Left lung (tissue), 14 donors: ENCODE measurements at places on chromosomes 7 and 10. TPM values are rescaled to one million over a fixed set of nuclear protein-coding genes. Genes with fewer than 3 reads are reported as not detected.

CXCL12 gene
- 185 TPM for polyA plus RNA-seq

CACNB2 gene
- 11.9 TPM for polyA plus RNA-seq

SPDYE8 gene
- 0.88 TPM for polyA plus RNA-seq

UNCX gene
- polyA plus RNA-seq: 0.10 TPM

GIGYF1 gene
- polyA plus RNA-seq: 53.4 TPM

ZNF467 gene
- 23.9 TPM for polyA plus RNA-seq

MYL10 gene
- polyA plus RNA-seq: not detected

CYP3A5 gene
- polyA plus RNA-seq: 28.7 TPM

DOCK1 gene
- polyA plus RNA-seq: 73.4 TPM

DNMBP gene
- polyA plus RNA-seq: 43.9 TPM

PNLIPRP1 gene
- polyA plus RNA-seq: 0.15 TPM

EN2 gene
- polyA plus RNA-seq: not detected

DLG5 gene
- polyA plus RNA-seq: 52.9 TPM

- DNase-seq: no peak
Measured at GRCh38 chr7:50851451-50851850, 68.8 kb upstream of the GRB10 start.

DNA sequence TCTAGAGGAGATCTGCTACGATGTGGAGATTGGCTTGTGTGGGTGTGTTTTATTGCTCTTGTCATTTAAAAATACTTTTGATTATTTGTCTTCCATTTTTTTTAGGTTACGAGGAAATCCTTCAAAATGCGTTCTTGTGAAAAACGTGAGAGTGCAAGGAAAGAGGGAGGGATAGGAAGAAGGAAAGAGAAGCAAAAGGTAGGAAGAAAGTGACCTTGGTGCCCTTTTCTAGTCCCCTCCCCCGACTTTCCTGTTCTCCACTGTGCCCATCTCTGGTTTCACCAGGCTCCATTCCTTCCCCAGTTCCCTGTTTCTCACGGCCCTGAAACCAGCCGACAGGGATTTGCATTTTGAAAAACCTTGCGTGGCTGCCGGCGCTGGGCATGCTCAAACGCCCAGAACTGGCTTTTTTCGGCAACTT lies 506 bp upstream of the GNAI1 start:
- no peak for DNase-seq

- no peak for DNase-seq
Measured at GRCh38 chr7:132225216-132226030, 350.8 kb downstream of the PLXNA4 start.

GRCh38 chr7:151115836-151116418 lies 29.7 kb downstream of the AGAP3 start:
- DNase-seq: peak; percentile 80

- no peak for DNase-seq
Measured at GRCh38 chr7:116990056-116990455, 36.8 kb downstream of the ST7 start.

- DNase-seq: no peak
Measured at GRCh38 chr7:156722043-156722826, 81.7 kb downstream of the RNF32 start.

DNA sequence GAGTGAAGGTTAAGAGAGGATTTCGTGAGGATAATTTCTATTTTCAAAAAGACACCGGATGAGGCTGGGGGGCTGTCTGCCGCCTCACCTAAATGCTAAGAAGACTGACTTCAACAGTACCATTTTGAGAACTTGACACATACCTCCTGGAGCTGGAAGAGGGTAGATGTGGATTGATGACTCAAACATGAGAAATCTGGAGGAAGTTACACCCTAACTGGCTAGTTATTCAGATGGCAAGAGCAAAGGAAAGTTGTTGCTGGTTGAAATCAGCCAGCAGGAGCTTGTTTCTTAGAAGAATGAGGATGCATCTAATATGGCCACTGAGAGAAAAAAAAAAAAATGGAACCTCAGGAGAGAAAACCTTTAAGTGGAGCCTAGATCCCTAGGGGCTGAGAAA lies 76.2 kb upstream of the KIAA1217 start:
- no peak for DNase-seq

DNA sequence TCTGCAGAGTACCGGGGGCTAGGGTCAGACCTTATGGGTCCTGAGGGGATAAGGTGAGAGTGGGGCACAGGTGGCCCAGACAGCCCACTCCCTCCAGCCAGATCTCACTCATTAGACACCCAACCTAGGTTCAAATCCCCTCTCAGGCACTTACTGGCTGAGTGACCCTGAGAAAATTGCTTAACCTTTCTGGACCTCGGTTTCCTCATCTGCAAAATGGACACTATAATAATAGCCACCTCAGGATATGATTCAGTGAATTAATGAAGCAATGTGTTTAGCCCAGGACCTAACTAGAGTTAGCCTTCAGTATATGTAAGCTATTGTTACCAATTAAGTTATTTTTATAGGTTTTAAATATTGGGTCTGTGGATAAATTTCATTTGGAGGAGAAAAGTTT lies 122.6 kb downstream of the RGS10 start:
- DNase-seq: no peak

DNA sequence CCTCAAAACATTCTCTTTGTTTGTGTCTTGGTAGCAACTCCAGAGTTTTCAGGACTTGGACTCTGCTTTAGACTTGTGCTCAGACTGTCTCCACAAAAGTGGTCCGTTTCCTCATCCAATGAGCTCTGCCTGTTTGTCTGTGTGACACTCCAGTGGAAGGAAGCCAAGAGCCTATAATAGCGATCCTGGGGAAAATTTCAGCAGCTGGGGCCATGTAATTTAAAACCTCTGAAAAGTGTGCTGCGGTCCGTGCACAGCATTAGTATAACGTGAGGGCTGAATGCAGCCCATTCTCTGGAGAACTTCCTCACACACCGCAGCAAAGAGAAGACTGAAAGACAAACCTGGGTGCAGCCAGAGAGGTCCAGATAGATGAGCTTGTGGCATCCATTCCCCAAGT lies at the start of gene LRRC17:
Gene LRRC17, plus strand, starts transcription at position 259 of the 400 bp plus-strand sequence. CDS start 20,914 bp downstream, outside the sequence.
- no peak for DNase-seq

- no peak for DNase-seq
Measured at GRCh38 chr7:156558198-156558597, 82.4 kb upstream of the RNF32 start.

DNA sequence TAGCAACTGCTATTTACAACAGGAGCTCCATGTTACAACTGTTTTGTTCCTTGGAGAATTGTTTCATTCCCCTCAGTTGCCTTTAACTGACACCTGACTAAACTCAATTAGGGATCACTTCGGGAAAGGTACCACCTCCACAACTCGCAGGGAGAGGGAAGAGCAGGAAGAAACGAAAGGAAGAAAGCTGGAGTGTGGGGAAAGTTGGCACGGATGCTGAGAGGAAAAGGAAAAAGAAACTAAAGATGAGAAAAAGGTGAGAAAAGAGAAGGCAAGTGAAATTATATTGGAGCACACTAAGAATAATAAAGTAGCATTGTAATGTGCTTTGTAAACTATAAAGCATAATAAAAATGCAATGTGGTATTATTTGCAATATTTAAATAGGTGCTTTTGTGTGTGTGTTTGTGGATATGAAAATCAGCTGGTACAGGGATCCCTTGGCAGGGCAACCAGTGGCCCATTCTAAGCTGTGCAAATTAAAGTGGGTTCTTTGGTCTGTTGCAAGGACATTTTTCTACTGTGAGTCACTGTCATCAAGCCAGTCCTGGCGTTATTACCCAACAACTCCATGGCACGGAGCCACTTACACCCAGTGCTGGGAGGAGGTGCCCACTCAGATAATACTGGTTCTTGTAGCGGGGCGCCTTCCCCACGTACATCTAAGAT lies 45.9 kb downstream of the HIPK2 start:
- DNase-seq: peak; percentile 31

DNA sequence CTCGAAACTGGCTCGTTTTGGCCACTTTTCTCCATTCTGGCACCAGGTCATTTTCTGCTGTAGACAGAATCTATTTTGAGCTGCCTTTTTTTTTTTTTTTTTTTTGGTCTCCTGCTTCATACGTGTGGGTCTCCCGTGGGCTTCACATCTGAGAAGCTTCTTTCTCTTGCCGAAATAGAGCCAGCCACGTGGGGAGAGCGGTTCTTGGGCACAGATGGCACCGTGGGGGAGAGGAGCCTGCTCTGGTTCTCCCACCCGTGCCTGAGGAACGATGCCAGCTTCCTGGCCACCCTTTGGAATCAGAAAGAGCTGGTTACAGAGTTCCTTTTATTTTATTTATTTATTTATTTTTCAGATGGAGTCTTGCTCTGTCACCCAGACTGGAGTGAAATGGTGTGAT lies 48.7 kb upstream of the OCM2 start:
- DNase-seq: no peak

GRCh38 chr7:11404355-11404754 lies 427.6 kb downstream of the THSD7A start:
- no peak for DNase-seq

DNA sequence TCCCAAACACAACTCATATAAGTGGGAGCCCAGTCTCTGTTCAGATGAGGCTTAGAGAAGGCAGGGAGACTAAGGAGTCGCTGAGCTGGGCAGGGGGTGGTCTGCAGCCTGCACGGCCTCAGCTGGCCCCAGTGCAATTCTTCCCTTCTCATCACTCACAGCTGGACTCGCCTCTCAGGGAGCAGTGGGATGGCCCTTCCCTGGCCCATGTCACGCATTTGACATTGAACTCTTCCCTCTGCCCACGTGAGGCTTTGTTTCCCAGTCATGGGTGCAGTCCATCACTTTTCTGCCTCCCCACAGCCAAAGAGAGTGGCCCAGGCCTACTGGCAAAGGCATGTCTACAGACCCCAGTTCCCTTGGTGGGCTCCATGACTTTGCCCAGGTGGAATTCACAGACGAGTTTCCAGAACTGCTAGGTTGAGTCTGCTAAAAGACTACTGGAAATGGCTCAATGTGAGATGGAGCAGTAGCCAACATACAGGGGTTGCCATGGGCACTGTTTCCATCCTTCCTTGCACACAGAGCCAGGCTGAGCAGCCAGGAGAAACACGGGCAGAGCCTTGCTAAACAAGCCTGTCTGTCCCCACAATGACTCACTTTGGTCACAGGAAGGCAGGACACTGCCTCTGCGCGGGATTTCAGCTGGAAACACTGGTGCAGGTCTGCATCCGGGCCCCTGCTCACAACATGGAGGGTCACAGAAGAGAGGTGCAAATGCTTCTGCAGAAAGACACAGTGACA lies 90.1 kb downstream of the OAT start:
- DNase-seq: no peak

- DNase-seq: no peak
Measured at GRCh38 chr7:100532165-100533022, 6.6 kb upstream of the AGFG2 start.

DNA sequence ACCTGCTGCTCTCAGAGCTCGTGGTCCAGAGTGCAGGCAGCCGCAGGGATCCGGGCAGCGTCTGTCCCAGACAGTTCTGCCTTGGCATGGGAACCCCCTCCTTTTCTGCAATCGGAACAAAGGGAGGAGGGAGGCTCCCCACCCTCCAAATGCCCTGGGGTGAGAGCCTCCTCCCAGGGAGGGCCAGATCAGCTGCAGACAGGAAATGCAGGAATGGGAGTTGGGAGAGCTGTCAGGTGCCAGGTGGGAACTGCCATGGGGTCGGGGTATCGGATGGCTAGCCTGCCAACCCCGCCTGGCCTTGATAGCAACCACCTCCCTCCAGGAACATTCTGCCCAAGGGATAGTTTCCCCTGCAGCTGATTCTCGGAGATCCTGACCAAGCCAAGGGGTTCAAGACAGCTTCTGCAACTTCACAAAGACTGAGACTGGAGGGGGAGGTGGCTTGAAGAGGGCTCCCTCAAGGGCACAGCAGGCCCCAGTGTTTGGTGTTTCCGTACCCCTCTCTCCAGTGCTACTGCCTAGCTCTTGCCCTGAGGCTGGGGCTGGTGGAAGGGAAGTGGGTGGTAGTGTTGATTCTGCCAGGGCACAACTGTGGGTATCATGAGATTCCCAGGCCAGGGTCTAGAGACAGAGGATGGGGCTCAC lies at the start of gene CALML5:
Gene CALML5, minus strand, starts transcription at position 78 of the 648 bp plus-strand sequence. CDS start 132 bp downstream, outside the sequence.
- DNase-seq: no peak

DNA sequence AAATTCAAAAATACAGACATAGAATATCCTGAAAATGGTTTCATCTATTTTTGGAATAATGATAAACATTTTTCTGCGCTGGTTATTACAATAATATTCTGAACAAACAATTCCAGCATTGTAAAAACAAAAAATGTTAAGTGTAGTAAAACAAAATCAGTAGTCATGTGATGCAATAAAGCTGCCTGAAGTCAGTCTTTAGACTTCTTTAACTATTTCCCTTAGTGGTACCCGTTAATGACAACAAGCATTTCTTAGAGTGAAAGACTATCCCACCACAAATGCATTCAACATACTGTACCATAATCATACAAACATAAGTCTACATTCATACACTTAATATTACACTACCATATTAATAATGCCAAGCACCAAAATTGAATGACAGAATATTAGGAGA lies 1.6 kb downstream of the SKAP2 start:
- DNase-seq: no peak

DNA sequence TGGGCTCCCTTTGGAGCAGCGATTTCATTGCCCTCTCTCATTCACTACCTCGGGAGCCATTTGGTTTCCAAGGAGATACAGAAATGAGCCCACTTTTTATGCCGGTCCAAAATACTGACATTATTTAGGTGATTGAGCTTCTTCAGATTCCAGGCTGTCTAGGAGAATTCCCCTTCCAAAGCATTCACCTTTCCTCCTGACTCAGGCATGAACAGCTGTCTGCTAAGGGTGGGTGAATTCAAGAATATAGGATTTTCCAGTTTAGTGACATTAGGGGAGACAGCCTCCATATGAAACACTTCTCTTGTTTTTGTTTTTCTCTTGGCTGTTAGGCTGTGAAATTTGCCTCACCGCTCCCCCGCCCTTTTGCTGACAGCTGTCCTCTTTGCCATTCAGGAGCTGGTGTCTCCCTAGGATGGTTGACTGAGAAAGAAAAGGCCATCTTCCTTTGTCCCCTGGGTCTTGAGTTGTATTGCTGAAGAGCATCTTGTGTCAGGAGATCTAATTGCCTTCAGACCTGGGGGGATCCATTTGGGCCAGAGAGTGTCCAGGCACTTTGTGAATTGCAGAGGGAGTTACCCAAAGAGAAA lies 56.7 kb downstream of the LRRC4 start:
- DNase-seq: no peak
